ENCODE measurements at places on chromosomes 7 and 10. TPM values are rescaled to one million over a fixed set of nuclear protein-coding genes. Genes with fewer than 3 reads are reported as not detected.

DNA sequence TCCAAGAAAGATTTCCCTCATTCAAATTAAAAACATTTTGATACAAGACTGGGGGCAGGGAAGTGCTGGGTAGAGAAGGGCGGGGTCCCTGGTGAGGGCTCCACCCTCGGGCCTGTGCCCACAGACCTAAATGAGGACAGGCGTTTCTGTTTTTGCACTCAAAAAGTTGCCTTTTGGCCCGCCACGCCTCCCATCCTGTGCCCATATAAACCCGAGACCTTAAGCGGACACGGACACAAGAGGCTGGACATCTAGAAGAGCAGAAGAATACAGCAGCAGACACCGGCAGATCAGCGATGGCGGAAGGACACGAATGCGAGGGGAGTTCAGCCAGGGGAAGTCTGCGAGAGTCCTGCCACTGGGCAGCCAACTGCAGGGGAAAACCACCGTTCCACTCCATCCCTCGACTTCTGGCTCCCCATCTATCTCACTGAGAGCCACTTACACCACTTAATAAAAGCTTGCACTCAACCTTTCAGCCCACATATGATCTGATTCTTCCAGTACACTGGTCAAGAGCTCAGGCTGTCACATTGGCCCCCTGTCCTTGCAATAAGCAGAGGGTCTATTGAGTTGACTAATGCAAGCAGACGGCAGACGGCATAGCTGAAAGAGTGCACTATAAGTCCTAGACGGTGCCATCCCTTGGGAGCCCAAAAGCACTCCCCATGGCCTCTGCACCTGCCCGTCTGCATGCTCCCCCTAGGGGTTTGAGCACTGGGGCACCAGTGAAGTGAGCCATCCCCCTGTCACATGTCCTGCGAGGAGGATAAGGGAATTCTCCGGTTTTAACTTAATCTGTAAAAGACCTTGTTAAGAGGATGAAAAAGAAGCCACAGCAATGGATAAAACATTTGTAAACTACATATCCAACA lies 181.8 kb upstream of the PRSS1 start:
- peak; percentile 23 for DNase-seq

DNA sequence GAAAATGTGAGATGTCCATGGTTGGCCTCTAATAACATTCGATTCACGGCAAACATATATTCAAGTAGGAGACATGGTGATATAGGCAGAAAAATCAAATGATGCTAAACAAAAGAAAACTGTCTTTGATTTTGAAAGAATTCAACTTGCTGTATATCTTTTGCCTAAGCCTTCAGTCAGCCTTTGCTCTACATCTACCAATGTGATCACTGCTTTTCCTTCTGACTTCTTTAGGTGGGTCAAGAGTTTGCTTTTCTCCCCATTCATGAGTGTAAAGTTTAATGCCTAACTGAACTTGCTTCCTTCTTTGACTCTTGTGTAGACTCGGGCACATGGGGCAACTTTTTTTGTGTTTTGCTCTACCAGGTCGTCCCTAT lies 417 bp upstream of the HIF1AN start:
- DNase-seq: no peak

- no peak for DNase-seq
These were observed 10.4 kb downstream of the WDR91 start for GRCh38 chr7:135200821-135201331.

- no peak for DNase-seq
These were observed 695 bp downstream of the FAM237B start for GRCh38 chr7:90320418-90320800.

GRCh38 chr7:81725003-81725811 lies 44.6 kb downstream of the HGF start:
- no peak for DNase-seq

DNA sequence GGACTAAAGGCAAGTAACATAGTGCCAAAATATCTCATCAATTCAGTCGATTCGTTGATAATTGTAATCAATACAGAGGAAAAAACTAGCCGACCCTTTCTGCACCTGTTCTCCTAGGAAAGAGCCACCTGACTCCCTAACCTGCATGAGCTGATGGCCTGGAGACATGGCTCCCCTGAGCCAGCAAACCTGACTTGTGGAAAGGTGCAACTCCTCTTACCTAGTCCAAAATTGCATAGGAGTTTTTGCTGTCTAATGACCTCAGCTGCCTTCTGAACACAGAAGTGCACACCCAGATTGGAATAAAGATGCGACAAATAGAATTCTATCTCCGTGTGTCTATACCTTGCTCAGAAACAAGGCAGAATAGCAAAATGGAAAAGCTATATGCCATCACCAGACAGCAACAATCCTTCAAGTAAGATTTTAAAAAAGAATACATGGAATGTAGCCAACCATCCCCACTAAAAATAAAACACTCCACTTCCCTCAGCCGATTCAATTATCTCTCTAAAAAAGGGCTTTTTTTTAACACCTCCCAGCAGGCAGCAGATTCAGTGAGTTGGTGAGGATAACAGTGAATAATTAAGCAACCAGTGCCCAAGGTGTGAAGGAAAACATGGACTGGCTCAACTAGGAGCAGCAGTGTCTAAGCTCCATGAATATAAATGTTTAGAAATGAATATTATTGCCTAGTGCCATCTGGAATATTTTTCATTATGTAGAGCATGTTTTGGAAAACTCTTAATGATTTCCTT lies 26.6 kb upstream of the LMTK2 start:
- DNase-seq: no peak

DNA sequence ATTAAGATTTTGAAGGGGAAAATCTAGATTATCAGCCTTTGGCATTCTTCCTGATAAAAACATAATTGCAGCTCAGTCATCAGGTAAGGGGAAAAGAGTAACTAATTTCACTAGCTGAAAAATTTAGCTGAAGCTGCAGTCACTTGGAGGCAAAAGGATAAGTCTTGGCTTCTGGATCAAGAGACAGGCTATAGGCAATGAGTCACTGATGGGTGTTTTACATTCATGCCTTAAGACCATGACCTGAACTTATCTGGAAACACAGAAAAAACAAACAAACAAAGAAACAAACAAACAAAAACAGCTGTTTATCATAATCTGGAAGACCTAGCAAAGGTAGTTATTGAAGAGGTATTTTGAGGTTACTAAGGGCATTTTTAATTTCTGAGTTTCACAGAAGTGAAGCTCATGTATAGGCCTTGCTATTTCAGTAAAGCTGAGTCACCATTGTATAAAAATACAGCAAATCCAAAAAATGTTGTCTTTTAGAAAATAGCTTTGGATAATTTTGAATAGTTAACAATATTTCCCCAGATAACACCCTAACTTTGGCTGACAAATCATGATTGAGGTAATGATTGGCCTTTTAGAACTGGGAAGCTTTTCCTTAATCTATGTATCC lies 40.3 kb downstream of the ZNF22 start:
- no peak for DNase-seq

DNA sequence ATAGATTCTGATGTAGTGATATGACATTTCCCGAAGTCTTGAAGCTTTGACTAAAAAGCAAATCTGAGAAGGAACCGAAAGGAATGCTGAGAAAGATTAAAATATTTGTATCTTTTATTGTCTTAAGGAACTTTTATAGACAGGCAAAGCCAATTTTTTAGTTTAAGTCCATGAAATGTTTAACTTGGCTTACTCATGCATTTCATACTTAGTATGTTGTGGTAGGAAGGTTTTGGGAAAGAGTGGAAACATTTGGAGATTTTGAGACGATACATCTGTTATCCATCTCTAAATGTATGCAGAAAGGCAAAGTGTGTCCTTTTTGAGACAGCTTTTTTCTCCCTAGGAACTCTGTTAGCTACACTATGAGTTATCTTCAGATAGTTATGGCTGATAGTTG lies 10.1 kb downstream of the TBC1D12 start:
- DNase-seq: no peak

DNA sequence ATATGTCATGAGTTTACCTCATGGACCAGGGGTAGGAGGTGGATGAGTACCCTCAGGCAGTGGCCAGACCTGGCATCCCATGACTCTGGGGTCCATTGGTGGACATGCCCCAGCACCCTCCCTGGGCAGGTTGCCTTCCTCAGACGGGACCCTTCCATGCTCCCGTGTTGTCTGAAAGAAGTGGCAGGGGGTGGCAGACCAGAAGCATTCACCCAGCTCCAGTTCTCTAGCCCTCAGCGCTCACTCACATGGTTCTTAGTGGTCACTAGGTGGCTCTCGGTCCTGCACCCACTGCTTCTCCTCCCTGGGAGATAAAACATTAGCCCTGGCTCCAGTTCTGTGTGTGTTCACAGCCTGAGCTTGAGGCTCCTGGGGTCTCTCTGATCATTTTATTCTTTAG lies 6.0 kb downstream of the RBP3 start:
- no peak for DNase-seq

- no peak for DNase-seq
These were observed 561.7 kb upstream of the POM121L12 start for GRCh38 chr7:52473756-52474155.

GRCh38 chr7:140222814-140223213 lies 46.0 kb upstream of the KDM7A start:
- DNase-seq: no peak

GRCh38 chr10:4046712-4047354 lies 261.8 kb upstream of the KLF6 start:
- DNase-seq: peak; percentile 46

DNA sequence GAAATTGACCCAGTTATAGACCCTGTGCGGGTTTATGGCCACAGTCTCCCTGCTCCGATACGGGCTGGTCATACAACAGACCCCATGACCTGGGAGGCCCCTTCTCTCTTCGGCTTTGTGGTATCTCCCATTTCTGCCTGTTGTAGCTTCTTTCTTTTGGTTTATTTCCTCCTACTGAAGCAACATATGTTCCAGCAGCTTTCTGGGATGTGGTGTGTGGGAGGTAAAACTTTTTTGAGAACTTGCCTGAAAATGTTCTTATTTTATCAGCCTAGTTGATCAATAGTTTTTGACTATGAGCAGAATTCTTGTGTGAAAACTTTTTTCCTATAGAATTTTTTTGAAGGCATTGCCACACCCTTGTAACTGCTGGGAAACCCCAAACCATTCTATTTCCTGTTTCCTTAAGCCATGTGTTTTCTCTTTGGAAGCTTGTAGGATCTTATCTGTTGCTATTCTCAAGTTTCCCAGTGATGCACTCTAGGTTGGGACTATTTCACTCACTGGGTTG lies 80.0 kb downstream of the DAGLB start:
- DNase-seq: no peak

- DNase-seq: no peak
These were observed 2.0 kb downstream of the MRPL43 start for GRCh38 chr10:100985336-100985735.

- DNase-seq: no peak
These were observed 6.1 kb upstream of the PDK4 start for GRCh38 chr7:95602421-95602820.

DNA sequence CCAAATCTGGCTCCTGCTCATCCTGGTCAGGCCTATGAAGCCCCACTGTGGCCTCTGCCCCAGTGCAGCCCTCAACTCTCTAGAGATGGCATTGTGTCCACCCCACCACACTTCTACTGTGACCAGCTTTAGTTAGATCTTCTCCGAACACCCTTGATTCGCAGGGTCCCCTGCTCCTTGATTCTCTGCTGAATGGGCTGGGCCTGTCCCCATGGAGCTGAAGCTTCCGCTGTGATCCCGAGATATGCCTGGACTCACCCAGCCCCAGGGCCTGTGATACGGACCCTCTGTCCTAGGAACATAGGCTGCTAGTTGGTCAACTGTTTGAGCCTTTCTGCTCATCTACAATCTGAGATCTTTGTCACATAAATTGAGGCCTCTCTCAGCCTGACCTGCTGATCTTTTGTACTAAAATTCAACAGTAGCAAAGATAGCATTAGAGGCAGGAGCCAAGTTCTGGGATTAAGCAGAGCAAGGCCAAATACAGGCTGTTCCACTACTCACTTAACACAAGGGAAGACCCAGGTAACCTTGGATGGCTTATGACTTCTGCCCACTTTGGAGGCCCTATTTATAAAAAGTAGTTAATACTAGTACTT lies 6.5 kb upstream of the PPIF start:
- DNase-seq: no peak

- DNase-seq: peak; percentile 73
These were observed 22.1 kb downstream of the CYP17A1 start for GRCh38 chr10:102814873-102815661.

DNA sequence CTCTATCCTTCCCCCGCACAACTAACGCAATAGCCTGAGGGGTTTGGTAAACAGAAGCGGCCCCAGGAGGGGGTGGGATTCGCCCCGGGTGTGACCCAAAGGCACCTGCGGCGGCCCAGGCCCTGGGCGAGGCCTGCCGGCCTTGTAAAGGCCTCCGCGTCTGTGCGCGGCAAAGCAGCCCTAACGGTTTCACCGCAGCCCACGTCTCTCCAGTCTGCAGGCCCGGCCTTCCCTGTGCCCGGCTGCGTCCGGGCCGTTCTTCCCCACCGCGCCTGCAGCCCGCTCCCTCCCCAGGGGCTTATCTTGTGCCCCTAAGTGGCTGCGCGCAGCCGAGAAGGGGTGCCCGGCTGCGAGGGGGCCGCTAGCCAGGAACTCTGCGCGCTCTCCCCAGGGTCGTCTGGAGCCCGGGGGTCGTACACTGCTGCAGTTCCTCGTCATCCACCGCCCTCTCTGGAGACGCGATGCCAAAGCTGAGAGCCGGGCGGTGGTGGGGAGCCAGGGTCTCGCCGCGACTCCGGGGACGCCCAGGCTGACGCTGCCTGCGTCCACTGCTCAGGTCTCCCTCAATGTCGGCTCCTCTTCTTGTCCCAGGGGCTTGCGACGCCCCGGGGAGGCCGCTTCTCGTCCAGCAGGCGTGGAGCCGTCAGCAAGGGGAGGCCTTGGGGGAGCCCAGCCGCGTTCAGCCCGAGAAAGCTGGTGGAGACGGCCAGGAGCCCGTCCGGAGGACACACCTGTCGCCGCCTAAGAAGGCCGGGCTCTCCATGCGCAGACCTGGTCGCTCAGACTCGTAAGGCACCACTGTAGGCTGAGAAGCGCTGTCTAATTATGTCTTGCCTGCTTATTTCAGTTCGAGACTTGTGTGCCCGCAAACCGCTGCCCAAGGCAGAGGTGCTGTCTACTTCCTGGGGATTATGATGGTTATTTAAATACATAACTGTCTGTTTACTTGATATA lies 132.3 kb downstream of the SPAG6 start:
- DNase-seq: no peak

GRCh38 chr7:25208525-25209221 lies 19.6 kb downstream of the NPVF start:
- no peak for DNase-seq

Gene ZC3HAV1L
- total RNA-seq: 22.4 TPM

Gene PRKAR2B
- 81.8 TPM for total RNA-seq

Gene TMEM225B
- total RNA-seq: 62.1 TPM

Gene ETV1
- 13.9 TPM for total RNA-seq

Gene CCDC3
- 33.3 TPM for total RNA-seq

Gene OSBPL3
- 9.4 TPM for total RNA-seq

Gene MKI67
- 7.2 TPM for total RNA-seq

Gene BICC1
- 14.1 TPM for total RNA-seq

Gene TMEM213
- not detected for total RNA-seq

All from testis (tissue), 5 donors.